Hematopoietic multipotent progenitor cell treated with erythropoietin and hydrocortisone succinate and interleukin-3 and kit ligand, for 8 days (in vitro differentiated cells): ENCODE measurements at places on chromosomes 12 and 14.

- DNase-seq = peak; percentile 26
These were observed 644 bp downstream of the TSPAN31 start for GRCh38 chr12:57745485-57745881.

DNA sequence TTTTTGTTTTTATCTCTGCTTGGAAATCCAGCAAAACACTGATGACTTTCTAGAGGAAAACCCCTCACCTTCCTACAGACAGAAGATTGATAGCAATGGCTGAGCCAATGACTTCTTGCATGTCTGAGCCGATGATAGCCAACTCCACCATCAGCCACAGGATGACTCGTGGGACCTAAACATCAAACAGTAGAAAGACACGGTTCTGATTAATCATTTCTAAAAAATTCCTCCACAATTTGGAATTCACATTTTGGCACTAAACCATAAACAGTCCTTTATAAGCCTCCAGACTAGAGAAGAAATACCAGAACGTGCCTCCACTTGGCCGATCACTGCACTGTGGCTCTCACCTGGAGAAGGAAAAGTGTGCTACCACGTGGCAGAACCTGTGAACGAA is 25.9 kb downstream of the SLC11A2 start:
- no peak for DNase-seq

- no peak for DNase-seq
These were observed 199.5 kb upstream of the PLEKHG7 start for GRCh38 chr12:92503029-92503931.

DNA sequence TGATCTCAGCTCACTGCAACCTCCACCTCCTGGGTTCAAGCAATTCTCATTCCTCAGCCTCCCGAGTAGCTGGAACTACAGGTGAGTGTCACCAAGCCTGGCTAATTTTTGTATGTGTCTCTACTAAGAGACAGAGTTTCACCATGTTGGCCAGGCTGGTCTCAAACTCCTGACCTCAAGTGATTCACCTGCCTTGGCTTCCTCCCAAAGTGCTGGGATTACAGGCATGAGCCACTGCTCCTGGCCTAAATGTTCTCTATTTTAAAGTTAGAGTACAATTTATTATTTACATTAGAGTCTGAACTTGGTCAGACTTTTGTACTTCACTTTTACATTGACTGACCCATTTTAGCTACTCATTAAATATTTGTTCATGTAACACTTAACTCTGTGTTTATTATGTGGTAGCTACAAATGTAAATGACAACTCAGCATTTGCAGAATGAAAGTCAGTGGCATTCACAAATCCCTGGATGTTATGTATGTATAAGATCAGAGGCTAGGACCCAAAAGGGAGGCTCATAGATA is 409.6 kb downstream of the APAF1 start:
- DNase-seq = no peak

GRCh38 chr14:21702316-21702715 is 28.7 kb upstream of the OR4E1 start:
- no peak for DNase-seq

GRCh38 chr14:91968280-91968679 is 20.8 kb upstream of the FBLN5 start:
- DNase-seq = no peak

DNA sequence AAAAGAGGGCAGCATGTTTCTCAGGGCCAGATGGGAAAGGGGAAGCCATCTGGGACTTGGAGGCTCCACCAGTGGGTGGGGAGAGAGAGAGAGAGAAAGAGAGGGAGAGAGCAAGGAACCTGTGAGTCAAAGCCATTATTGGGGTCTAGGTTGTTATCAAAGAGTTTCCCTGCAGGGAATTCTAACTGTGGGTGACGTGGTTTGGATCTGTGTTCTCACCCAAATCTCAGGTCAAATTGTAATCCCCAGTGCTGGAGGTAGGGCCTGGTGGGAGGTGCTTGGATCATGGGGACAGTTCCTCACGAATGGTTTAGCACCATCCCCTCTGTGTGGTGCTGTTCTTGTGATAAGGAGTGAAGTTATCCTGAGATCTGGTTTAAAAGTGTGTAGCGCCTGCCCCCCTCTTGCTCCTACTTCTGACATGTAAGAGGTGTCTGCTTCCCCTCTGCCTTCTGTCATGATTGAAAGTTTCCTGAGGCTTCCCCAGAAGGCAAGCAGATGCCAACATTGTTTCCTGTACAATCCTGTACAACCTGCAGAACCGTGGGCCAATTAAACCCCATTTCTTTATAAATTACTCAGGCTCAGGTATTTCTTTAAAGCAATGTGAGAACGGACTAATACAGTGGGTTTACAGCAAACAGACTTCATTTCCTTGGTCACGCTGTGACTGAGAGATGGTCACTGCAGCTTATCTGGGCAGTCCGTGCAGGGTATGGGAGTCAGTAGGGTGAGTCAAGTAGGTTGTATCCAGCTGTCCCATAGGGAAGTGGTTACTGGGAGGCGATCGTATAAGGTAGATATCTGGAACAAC is 52.4 kb downstream of the CCDC91 start:
- peak; percentile 93 for DNase-seq

DNA sequence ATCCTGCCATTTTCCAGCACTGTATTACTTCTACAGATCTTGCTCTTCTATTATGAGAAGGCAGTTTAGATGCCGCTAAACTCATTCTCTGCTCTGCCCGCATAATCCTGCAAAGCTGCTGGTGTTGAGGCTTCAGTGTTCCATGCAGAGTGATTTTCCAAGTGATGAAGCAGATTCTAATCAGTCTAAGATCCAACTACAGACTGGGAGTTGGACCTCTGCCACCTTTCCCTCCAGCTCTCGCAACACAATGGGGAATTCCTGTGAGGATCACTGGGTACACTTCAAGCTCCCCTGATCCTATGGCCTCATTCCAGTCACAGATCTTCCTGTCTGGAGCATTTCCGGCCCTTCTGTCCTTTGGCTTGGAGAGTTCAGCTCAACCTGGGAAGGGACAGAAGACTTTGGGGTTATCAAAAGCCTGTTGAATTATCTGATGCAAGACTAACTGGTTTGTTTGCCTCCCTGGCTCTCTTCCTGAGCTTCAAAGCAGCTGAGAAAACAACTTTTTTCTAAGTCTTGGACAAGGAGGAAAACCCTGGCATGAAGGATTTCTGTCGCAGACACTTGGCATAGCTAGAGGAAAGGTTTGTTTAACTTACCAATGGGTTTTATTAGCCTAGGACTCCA is 333.9 kb downstream of the ZFP36L1 start:
- no peak for DNase-seq

DNA sequence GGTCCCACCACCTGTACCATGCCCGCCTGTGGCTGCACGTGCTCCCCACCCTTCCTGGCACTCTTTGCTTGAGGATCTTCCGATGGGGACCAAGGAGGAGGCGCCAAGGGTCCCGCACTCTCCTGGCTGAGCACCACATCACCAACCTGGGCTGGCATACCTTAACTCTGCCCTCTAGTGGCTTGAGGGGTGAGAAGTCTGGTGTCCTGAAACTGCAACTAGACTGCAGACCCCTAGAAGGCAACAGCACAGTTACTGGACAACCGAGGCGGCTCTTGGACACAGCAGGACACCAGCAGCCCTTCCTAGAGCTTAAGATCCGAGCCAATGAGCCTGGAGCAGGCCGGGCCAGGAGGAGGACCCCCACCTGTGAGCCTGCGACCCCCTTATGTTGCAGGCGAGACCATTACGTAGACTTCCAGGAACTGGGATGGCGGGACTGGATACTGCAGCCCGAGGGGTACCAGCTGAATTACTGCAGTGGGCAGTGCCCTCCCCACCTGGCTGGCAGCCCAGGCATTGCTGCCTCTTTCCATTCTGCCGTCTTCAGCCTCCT is 1.1 kb downstream of the INHBE start:
- peak; percentile 63 for DNase-seq

DNA sequence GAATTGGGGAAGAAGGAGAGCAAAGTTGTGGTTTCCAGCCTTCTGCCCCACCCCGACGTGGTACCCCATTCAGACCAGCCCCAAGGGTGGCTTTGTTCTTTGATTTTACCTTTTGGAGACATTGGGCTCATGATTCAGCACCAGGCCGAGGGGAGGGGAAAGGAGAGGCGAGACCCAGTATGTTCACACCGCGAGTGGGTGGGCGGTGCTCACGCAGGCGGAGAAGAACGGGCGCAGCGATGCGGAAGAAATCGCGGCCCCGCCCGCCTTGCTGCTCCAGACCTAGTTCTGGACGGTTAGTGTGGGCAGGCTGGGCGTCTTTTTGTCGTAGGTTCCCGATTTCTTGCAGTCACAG is 963 bp downstream of the ATL1 start:
- peak; percentile 33 for DNase-seq

DNA sequence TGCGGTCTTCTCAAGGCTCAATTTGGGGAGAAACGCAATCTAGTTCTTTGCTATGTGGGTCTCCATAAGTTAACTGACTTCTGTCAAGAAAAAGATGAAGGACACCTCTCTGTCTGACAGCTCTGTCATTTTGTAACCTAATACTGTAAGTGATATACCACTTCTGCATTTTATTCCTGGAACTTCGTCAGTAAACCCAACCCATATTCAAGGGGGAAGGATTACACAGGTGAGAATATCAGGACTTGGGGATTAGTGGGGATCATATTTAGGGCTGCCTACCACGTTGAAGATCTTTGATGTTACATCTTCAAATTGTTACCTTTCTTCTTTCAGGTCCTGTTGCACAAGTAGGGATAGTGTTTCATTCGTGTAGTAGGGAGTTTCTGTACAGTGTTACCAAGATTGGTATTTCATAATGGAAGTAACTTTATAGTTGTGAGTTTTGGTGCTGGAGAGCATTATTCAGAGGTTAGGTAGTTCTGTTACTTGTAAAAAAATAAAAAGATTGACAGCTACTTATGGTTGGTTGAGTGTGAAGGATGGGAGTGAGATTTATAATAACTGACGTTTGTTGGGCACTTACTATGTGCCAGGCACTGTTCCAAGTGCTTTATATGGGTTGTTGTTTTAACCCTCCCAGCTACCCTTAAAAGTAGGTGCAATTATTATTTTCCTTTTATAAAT is 1.6 kb downstream of the TMEM260 start:
- no peak for DNase-seq

DNA sequence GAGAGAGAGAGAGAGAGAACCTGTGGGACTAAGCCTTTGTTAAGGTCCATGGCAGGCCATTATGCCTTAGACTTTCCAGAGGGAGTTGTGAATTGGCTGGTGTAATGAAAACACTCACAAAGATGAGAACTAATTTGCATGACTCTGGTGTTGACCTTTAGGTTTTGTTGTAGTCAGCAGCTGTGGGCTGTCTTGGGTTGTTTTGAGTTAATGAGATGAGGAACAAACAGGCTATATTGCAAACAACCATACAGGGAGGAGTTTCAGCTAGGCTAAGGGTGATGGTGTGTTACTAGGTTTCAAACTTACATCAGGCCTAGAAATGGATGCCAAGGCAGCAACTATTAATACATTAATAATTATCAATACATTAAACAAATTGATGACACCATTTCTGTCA is 26.3 kb downstream of the ATXN7L3B start:
- no peak for DNase-seq

DNA sequence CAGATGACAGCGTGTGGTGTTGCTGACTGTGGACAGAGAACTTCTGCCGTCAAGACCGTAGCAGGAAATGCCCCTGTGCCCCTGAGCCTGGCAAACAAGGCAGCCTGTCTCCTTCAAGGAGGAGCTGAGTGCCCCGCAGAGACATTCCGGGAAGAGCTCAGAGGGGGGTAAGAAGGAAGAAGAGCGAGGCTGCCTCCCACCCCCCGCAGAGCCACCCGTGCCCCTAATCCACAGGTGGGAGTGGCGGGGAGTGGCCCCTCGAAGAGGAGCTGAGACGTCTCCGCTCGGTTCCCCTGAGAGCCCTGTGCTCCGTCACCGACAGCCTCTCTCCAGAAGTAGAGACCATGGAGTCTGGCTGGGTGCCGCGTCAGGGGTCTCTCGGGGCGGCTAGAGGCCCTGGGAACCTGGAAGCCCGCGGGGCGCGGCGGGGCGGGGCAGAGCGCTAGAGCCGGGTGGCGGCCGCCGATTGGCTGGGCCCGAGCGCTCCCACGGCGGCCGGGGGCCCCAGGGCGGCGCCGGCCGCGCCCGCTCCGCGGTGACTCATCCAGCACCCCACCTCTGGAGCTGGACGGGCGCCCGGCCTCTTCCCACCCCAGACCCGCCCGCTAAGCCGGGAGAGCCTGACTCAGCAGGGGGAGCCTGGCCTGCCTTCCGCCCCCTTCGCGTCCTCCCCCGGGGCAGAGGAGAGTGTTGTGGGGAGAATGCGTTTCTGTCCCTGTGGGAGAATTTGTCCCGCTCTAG is 25.2 kb upstream of the KRT78 start:
- peak; percentile 92 for DNase-seq

DNA sequence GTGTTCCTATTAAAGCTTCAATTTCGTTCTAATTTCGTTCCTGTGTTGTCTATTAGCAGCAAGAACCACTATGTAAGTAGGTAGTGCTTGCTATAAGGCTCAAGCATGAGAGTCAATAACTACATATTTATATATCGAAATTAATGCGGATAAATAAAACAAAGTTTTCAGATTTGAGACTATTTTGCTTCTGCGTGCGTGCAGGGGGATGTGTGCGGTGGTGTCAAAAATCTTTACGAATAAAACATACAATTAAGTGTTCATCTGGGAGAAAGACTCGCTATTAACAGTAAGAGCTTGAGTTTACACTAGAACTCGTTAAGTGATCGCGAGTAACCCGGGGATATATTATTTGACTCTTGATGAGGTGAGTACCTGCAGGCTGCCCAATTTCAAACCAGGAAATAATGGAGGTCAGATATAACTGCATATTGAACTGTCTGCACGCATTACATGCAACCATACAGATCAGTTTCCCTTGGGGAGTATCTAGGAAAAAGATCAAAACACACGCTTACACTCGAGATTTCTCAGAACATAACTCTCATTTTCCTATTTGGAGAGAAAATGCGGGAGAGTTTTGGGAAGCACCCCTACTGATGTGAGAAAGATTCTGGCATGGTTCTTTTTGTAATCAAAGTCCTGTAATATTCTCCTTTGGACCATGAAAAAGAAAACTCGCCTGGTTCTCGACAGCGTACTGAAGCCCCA is 813 bp downstream of the TWF1 start:
- peak; percentile 41 for DNase-seq

GRCh38 chr12:120167529-120168095 is 26.9 kb downstream of the GCN1 start:
- DNase-seq = no peak

GRCh38 chr14:54472315-54472714 is 16.5 kb downstream of the GMFB start:
- no peak for DNase-seq

DNA sequence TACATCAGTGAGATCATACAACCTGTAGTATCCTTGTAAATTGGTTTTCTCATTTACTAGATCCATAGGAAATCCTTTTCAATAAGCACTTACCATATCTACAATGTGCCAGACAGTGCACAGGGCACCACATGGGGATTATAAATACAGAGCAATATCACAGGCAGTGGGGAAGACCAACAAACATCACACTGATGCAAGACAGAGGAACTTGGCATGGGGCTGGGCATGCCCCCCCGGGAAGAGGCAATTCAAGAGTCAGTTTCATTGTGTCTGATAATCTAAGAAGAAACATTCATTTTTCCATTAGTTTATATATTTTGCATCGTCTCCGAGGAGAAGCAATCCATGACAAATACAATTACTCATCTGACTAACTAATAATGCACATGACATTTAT is 16.2 kb downstream of the NT5DC3 start:
- DNase-seq = no peak

GRCh38 chr12:111529424-111530368 is 69.4 kb downstream of the ATXN2 start:
- peak; percentile 77 for DNase-seq
